ENCODE measurements at places on chromosomes 5 and 9.

DNA sequence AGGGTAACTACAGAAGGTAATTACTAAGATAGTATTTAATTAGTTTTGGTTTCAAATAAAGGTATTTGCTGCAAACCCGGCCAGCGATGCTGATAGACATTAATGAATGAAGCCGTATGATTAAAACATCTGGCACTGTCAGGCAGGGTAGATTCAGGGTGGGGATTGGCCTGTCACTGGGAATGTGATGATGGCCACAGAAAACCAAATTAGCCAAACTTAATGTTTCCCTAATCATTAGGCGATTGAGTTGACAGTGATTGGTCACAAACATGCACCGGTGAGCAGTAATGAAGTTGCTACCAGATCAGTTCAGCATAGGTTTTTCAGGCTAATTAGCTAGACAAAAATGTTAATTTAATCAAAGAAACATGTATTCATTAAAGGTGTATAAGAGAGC lies 107.5 kb downstream of the SGCD start:
- no peak overlapping the region for H3K27ac ChIP-seq
- peaks cover 9% of the 10 kb centered on the region for H3K27me3 ChIP-seq
- H3K4me1 ChIP-seq: no peaks in the 10 kb centered on the region
- no peak for DNase-seq
- no peak overlapping the region for H3K4me3 ChIP-seq

DNA sequence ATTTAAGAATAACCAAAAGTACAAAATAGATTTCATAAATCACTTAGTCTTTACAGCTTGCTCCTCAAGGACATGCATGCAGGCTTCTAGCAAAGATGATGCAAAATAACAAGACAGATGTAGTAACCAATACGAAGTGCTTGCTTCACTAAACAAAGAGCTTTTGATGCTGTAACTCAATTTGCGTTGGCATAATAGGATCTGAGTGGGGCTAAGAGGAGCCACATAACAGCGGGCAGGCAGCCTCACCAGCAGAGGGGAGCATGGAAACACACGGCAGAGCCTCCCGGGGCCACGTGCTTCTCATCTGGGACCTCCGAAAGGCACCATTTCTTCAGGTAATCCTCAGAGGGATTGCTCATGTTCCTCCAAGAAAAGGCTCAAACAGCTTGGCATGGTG lies 139.7 kb downstream of the C5orf15 start:
- no peaks in the 10 kb centered on the region for H3K36me3 ChIP-seq
- no peak overlapping the region for H3K27ac ChIP-seq
- peaks cover 16% of the 10 kb centered on the region for H3K4me1 ChIP-seq
- DNase-seq: no peak
- no peak overlapping the region for H3K4me3 ChIP-seq

- no peak overlapping the region for H3K4me3 ChIP-seq
- no peak for DNase-seq
- peaks cover 7% of the 10 kb centered on the region for H3K27me3 ChIP-seq
- H3K36me3 ChIP-seq: no peaks in the 10 kb centered on the region
- peaks cover 8% of the 10 kb centered on the region for H3K4me1 ChIP-seq
- H3K27ac ChIP-seq: no peak overlapping the region
Measured at GRCh38 chr9:93967020-93967803, 12.1 kb upstream of the BARX1 start.

- H3K36me3 ChIP-seq: no peaks in the 10 kb centered on the region
- no peak overlapping the region for H3K27ac ChIP-seq
- no peak overlapping the region for H3K4me3 ChIP-seq
- no peaks in the 10 kb centered on the region for H3K4me1 ChIP-seq
- no peaks in the 10 kb centered on the region for H3K27me3 ChIP-seq
- no peak for DNase-seq
Measured at GRCh38 chr5:82050955-82051354, 79.1 kb downstream of the ATG10 start.

DNA sequence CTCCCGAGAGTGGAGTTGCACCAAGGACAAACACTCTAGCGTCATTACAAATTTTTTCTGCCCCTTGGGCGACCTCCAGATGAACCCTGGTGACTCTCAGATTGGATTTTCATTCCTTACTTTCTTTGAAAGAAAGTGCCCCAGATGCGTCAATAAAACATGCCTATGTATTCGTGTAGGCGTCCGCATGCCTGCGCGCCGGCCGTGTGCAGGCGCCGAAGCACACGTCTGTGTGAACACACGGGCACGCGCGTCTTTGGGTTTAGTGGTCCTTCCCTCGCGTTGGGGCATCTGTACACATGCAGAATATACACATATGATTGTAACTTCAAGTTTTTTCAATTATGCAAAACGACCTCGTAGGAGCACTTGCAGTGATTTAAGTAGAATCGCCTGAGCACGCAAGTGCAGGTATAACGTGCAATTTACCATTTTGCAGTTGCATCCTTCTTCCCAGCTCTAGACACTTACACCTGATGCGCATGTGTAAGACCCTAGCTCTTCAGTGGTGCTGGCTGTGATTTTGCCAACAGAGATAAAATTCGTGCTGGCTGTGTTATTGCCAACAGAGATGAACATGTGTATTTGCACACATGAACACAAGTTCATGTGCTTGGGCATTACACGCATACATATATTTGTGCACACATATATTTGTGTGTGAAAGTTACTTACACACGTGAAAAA lies 1.9 kb upstream of the LHX2 start:
- peaks cover 14% of the 10 kb centered on the region for H3K36me3 ChIP-seq
- H3K4me1 ChIP-seq: peaks cover 11% of the 10 kb centered on the region
- no peak for DNase-seq
- peaks cover 71% of the 10 kb centered on the region for H3K27me3 ChIP-seq
- H3K27ac ChIP-seq: peak overlapping the region; percentile 67

DNA sequence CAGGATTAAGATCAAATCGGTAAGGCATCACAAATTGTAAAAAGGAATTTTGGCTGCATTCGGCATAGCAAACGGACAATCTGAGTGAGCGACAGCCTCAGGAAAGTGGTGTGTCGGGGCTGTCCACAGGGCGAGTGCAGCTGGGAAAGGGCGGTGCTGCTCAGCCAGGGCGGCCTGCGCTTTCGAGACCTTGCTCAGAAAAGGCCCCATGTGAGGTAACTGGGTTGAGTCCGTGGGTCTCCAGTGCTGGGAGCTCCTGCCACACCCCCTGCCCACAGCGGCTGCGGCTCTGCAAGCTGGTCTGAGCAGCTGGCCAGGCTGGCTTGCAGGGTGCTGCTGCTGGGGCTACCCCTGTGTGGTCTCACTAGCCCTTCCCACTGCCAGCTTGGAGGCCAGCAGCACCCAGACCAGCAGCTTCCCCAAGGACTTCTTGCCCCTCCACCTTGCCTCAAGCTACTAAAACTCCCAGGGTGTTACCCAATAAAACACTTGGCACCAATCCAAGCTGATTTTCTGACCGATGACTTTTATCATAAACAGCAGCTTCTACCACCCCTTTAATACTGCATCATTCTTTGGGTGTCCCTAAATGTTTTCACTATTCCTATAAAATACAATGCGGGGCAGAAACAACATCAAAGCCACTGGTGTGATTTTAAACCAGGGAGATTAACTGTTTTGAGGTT lies 6.2 kb downstream of the SURF2 start:
- no peaks in the 10 kb centered on the region for H3K27me3 ChIP-seq
- H3K4me3 ChIP-seq: no peak overlapping the region
- DNase-seq: no peak
- H3K27ac ChIP-seq: peak overlapping the region; percentile 28
- peaks cover 73% of the 10 kb centered on the region for H3K36me3 ChIP-seq

GRCh38 chr5:179893958-179894895 lies 13.5 kb downstream of the TBC1D9B start:
- H3K4me3 ChIP-seq: no peak overlapping the region
- H3K27ac ChIP-seq: no peak overlapping the region
- H3K36me3 ChIP-seq: peaks cover 30% of the 10 kb centered on the region
- no peaks in the 10 kb centered on the region for H3K4me1 ChIP-seq
- no peaks in the 10 kb centered on the region for H3K27me3 ChIP-seq

DNA sequence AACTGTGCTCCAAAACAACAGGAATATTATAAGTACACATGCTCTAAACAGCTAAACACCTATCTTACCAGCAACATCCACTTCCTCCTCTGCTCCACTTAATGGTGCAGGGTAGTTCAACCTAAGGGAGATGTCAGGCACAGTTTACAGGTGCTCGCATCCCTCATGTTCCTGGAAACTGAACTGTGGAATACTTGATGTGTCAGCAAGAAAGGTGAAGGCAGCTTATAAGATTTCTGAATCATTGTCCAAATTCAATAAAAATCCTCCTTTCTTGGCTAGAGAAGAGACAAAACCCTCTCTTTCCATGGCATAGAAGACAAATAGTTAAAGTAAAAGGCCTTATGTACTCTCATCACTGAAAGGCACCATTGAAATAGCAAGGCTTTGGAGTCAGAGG lies 272.2 kb downstream of the FBXL7 start:
- H3K27ac ChIP-seq: no peak overlapping the region
- H3K4me3 ChIP-seq: no peak overlapping the region
- H3K4me1 ChIP-seq: no peaks in the 10 kb centered on the region

DNA sequence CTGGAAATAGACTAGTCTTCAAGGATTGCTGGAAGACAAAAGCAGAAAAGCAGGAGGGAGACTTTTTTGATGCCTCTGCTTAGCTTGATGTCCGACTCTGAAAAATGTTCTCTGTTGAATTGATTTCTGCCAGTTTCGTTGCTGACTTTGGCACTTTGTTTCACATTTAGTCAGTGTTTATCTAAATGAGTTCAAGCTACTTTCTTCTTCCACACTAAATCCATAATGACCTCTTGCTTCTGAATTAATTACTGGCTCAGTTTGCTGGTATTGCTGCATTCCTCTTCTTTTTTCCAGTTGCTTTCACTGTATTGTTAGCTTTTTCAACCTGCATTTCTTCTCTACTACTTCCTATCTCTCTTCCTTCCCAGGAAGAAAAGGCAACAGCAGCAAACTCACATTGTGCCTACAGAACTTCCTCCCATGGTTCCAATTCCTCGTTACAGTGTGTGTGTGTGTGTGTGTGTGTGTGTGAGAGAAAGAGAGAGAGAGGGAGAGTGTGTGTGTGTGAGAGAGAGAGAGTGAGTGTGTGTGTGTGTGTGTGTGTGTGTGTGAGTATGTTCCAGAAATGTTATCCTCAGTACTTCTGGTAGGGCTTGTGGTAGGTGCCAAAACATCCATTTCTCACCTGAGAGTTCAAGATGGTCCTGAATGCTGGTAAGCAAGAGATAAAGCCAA lies 234.8 kb downstream of the CSNK1G3 start:
- H3K36me3 ChIP-seq: no peaks in the 10 kb centered on the region
- no peak overlapping the region for H3K27ac ChIP-seq
- H3K27me3 ChIP-seq: no peaks in the 10 kb centered on the region
- H3K4me1 ChIP-seq: no peaks in the 10 kb centered on the region

DNA sequence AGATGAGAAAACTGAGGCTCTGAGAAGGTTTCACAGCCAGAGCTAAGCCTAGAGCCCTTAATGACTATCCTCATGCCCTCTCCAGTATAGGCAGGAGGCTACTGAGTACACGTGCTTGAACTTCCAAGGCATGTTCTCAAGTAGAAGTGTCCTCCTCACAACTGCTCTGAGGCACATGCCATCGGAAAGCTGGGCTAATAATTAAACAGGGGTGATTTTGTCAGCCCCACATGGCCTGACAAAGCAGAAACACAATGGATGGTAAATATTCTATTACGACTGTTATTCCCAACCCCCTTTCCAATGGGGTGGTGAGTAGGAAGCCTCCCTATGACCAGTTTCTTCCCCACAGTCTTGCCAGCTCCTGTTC lies 34.3 kb downstream of the KCNIP1 start:
- no peak overlapping the region for H3K4me3 ChIP-seq
- no peaks in the 10 kb centered on the region for H3K4me1 ChIP-seq
- peaks cover 9% of the 10 kb centered on the region for H3K27me3 ChIP-seq
- H3K36me3 ChIP-seq: no peaks in the 10 kb centered on the region
- no peak for DNase-seq

DNA sequence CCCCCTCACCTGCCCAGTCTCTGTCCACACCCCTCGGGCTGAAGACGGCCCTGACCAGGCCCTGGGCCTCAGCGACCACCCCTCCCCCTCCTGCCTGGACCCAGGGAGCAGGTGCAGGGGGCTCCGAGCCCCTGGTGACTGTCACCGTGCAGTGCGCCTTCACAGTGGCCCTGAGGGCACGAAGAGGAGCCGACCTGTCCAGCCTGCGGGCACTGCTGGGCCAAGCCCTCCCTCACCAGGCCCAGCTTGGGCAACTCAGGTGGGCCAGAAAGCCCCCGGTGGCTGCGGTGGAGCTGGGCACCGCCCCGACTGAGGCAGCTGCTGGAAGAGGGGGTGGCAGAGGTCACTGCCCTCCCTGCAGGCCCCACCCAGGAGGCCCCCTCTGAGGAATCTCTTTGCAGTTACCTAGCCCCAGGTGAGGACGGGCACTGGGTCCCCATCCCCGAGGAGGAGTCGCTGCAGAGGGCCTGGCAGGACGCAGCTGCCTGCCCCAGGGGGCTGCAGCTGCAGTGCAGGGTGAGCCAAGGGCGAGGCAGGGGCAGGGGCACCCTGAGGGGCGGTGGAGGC lies 7.7 kb downstream of the ENTPD8 start:
- no peak overlapping the region for H3K4me3 ChIP-seq
- H3K27ac ChIP-seq: no peak overlapping the region
- no peaks in the 10 kb centered on the region for H3K4me1 ChIP-seq
- no peaks in the 10 kb centered on the region for H3K36me3 ChIP-seq
- no peak for DNase-seq

GRCh38 chr9:130024597-130024994 lies 18.4 kb downstream of the FNBP1 start:
- no peaks in the 10 kb centered on the region for H3K27me3 ChIP-seq
- no peak overlapping the region for H3K4me3 ChIP-seq

DNA sequence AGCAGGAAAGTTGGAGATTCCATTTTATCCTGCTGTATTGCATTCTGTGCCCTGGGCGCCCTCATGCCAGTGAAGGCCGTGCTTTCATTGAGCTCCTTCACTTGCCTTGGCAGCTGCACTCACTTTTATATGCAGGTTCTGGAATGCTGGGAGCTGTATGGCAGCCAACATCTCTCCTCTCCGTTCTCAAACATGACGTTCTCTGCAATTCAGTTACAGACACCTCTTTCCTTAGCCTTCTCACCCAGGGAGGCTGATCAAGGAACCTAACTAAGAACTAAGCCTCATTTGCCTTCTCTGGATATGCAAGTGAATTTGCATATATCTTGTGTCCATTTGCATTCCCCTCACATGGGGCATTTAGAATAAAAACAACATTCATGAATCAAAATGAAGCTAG lies 29.4 kb upstream of the PURA start:
- H3K4me1 ChIP-seq: no peaks in the 10 kb centered on the region
- no peak overlapping the region for H3K27ac ChIP-seq
- H3K27me3 ChIP-seq: peaks cover 46% of the 10 kb centered on the region
- no peaks in the 10 kb centered on the region for H3K36me3 ChIP-seq
- no peak overlapping the region for H3K4me3 ChIP-seq
- DNase-seq: no peak

- peaks cover 44% of the 10 kb centered on the region for H3K4me1 ChIP-seq
- no peaks in the 10 kb centered on the region for H3K27me3 ChIP-seq
- H3K36me3 ChIP-seq: peaks cover 1% of the 10 kb centered on the region
- peak overlapping the region; percentile 67 for H3K4me3 ChIP-seq
Measured at GRCh38 chr5:55903121-55903701, 52.1 kb downstream of the IL31RA start.

- H3K4me1 ChIP-seq: no peaks in the 10 kb centered on the region
- H3K36me3 ChIP-seq: no peaks in the 10 kb centered on the region
- H3K27me3 ChIP-seq: no peaks in the 10 kb centered on the region
- H3K27ac ChIP-seq: no peak overlapping the region
Measured at GRCh38 chr5:21397693-21398092, 1409.7 kb upstream of the CDH18 start.
